ENCODE measurements at places on chromosomes 4 and X. TPM values are rescaled to one million over a fixed set of nuclear protein-coding genes. Genes with fewer than 3 reads are reported as not detected.

Gene TLR1
- 1.4 TPM for total RNA-seq

Gene EDA
- 0.77 TPM for total RNA-seq

Gene TIMM17B
- total RNA-seq, result 26.5 TPM

Gene ZCCHC18
- total RNA-seq, result 0.19 TPM

Gene CCDC120
- 0.19 TPM for total RNA-seq

Gene GPRASP2
- total RNA-seq, result 29.3 TPM

Gene CDX4
- not detected for total RNA-seq

Gene GK2
- total RNA-seq, result not detected

Gene ACOX3
- 20.3 TPM for total RNA-seq

Gene BMP3
- total RNA-seq, result under 0.01 TPM

Gene CLGN
- 1.1 TPM for total RNA-seq

Gene RPA4
- total RNA-seq, result 0.56 TPM

Gene GDPD2
- under 0.01 TPM for total RNA-seq

Gene DNAJB14
- 56.9 TPM for total RNA-seq

Gene KLHL34
- under 0.01 TPM for total RNA-seq

Gene HTR2C
- not detected for total RNA-seq

Gene SPANXA1
- not detected for total RNA-seq

Gene TACC3
- total RNA-seq, result 3.9 TPM

Gene TMEM156
- total RNA-seq, result under 0.01 TPM

Gene COQ2
- total RNA-seq, result 21.9 TPM

Gene LNX1
- 1.2 TPM for total RNA-seq

Gene DGKK
- not detected for total RNA-seq

Gene IL13RA2
- 0.38 TPM for total RNA-seq

Gene SOD3
- 156 TPM for total RNA-seq

Gene UGT2A3
- 0.28 TPM for total RNA-seq

Gene TMLHE
- 15.3 TPM for total RNA-seq

Gene ENOX2
- total RNA-seq, result 6.2 TPM
